ENCODE measurements at places on chromosomes 2 and 18.

DNA sequence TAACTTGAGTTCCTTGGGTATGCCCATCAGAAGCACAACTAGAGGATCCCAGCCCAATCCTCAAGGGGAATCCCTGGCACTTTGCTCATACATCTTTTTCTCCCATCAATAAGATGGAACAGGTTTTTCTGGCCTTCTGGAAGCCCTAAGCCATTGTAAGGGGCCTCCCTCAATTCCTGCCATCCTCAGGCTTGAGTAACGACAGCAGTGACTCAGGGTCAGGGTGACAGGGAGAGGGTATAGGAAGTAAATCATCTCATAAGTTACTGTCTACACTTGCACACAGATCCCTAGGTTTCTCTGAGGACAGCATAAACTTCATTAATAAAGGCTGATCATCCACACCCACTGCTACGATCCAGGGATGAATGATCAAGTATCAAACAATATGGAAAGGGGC is 35.0 kb downstream of the AMER3 start:
- no peak for DNase-seq

GRCh38 chr18:37987901-37988300 is 422.3 kb upstream of the CELF4 start:
- no peak for DNase-seq

- DNase-seq, result no peak
Measured at GRCh38 chr2:202140522-202141252, 67.6 kb downstream of the KIAA2012 start.

- DNase-seq, result peak; percentile 85
Measured at GRCh38 chr2:18244845-18245244, 315.6 kb downstream of the RDH14 start.

DNA sequence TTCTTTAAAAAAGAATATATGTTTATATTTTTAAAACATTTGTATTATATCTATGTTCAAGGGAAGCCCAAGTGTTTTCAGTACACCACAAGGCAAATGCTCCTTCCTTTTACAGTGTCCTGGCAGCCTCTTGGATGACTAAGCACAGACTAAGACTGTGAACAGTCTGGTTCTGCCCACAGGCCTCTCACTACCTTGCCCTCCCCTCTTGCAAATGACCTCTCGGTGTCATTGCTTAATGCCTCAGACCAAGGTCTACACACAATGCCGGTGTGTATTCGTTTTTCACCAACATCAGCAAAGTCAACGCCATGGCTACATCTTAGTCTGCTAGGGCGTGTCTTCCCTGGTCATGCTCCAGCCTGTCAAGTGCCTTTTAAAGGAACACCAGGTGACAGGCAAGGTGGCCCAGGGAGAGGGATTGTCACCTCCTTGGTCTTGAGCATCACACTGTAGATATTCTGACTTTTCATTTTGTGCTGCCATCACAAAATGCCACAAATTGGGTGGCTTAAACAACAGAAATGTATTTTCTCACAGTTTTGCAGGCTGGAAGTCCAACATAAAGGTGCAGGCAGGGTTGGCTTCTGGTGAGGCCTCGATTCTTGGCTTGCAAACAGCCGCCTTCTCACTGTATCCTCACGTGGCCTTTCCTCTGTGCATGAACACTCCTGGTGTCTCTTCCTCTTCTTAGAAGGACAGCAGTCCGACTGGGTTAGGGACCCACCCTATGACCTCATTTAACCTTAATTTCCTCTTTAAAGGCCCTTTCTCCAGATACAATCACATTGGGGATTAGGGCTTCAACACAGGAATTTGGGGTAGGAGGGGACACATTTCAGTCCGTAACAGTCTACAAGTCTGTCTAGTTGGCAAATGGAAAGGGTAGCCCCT is 266.5 kb downstream of the KLHL29 start:
- no peak for DNase-seq

GRCh38 chr2:200603972-200604371 is 18.2 kb downstream of the AOX1 start:
- DNase-seq, result no peak

DNA sequence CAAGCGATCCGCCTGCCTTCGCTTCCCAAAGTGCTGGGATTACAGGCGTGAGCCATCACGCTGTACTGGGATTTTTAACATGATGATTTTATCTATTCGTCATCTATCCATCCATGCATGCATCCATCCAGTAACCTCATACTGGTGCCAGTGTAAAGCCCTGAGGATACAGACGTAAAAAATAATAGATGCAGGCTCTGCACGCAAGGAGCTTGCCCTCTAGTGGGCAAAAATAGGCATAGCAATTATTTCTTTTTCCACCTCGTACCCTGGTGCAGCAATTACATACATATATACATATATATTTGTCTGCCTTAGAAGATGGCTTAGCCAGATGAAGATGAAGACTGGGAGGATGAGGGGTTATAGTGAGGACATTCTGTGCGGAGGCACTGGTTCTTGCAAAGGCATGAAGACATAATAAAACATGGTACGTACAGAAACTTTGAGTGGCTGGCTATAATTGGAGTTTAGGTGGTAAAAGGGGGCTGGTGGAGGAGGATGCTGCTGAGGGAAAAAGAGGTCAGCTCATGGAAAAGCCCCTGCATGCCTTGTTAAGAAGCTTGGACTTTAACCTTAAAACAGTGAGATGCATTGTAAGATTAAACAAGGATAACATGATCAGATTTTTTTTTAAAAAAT is 19.6 kb upstream of the RPIA start:
- peak; percentile 24 for DNase-seq

GRCh38 chr2:31387850-31388249 is 26.7 kb downstream of the XDH start:
- peak; percentile 26 for DNase-seq

- DNase-seq, result no peak
Measured at GRCh38 chr2:172843902-172844715, 108.5 kb downstream of the RAPGEF4 start.

DNA sequence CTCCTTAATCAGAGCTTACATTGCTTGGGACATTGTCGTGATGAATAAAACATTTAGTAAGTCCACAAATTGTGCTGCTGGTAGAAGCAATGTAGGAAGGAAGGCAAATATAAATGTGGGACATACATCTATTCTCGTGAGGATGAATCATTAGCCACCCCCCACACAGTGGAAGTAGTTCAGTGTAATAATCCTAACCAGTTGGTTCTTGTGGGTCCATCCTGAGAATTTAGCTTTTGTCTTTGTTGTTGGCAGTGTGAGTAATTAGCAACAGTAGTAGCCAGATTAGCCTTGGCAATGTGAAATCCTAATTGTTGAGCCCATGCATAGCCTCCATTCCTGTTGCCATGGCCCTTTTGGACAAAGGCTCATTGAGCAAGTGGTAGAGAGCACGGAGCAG is 532.1 kb downstream of the FBXO15 start:
- DNase-seq, result no peak

GRCh38 chr2:12035029-12035720 is 288.7 kb downstream of the LPIN1 start:
- no peak for DNase-seq

DNA sequence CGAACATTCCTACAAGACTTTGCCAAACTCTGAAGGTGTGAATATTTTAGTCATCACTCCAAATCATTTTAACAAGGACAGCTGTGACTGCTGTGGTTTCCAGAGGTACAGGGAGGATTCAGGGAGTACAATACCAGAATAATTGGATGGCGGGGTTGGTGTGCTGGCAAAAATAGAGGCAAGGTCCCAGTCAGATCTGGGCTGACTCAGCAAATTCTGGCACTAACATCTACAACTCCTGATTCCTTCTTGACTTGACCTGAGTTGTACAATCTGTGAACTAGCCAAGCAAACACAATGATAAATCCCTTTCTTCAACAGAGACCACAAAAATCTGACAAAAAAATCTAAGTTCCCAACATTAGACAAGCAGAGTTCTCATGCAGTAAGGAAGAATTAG is 40.4 kb downstream of the RMP24 start:
- DNase-seq, result no peak

DNA sequence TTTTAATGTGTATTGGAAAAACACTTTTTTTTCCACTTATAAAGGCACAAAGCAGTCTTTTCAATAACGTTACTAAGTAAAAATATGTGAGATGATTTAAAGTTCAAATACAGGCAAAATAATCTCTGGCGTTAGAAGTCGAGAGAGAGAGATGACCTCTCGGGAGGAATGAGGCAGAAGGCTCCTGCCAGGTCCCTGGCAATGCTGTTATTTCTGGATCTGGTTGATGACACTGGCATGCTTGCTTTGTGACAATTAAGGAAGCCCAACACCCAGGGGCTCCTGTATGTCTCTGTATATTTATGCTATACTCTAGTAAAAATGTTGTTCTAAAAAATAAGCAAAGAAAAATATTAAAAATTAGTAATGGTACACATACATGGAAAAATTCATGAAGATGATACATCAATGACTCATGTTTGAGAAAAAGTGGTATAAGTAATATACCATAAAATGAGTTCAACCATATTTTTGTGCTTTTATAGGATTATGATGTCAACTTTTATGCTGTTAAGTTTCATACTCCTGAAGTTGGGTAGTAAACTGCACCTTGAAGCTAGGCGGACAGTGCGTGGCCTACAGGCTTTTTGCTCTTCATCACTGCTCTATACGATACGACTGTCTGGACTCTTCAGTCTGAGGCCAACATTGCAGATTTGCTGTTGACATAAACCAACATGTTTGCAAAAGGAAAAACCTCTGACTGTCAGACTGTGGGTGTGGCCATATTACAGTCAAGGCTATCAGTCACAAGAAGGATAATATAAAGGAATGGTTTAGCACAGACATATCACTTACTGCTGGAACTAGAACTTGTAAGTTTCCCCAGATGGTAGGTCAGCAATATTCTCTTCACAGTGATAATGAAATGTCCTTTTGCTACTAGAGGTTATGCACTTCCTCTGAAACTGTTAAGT is 19.8 kb downstream of the VPS4B start:
- no peak for DNase-seq

Data from WERI-Rb-1 (cell line).